ENCODE measurements at places on chromosomes 3 and 15.

DNA sequence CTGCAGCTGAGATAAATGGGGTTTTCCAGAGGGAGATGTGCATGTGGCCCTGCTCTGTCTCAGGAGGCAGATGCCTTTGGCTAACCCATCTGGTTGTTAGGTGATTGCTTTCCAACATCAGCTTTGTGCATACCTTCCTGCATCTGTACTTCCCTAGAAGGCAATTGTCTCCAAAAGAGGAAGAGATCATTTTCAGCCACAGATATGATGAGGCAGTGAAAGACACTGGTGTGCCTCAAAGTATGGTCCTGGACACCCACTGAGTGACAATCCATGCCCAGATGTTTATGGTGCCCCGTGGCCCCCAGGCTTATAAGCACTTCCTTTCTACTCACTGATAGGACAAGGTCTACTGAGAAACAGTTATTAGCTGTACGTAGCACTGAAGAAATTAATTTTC, 117.5 kb upstream of the NR2F2 start:
- DNase-seq, result no peak

DNA sequence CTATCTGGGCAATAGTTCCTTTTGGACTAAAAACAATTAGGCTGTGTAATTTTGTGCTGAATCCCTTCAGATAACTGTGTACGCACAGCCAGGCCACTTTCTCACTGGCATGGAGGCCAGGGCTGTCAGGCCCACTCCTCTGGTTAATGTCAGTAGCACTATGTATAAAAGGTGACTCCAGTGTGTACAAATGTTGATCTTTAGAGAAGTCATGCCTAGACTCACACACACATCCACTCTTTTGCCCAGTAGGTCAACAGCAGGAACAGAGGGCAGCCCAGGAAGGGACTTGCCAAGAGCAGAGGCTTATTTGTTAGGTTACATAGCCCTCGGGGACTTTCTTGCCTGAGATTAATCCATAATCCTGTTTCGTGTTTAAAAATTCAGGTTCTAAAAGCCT, 416.6 kb upstream of the WNT5A start:
- DNase-seq, result no peak

DNA sequence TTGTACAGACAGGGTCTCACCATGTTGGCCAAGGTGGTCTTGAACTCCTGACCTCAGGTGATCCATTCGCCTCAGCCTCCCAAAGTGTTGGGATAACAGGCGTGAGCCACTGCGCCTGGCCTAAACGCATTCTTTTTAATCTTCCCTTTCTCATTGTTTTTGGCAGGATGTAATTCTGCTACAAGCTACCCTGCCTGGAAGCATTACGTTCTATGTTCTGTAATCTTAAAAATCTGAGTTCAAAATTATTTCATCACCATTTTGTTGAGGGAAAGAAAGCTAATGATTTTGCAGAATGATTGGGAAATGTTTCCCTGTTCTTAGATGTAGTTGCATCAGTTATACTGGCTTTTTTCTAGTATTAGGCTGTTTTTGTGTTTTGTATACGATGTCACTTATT, 71.5 kb downstream of the RGMA start:
- no peak for DNase-seq

- no peak for DNase-seq
These were observed 29.4 kb upstream of the GUCA1C start for GRCh38 chr3:108983051-108983450.

DNA sequence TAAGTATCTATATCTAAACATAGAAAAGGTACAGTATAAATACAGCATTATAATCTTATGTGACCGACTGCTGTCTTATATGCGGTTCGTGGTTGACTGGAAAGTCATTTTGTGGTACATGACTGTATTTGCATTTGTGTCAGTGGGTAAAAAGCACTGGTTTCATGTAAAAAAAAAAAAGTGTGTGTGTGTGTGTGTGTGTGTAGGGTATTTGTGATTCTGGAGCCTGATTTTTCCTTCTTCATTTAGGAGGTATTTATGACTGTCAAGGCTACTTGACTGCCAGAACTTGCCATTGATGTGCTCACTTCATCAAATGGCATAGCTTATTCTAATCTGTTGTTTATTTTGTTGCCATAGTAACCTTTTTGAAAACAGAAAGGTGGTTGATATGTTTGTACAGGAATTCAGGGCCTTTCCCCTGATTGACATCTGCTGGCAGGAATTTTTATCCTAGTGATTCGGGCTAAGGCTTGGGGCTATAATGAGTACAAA, 63.2 kb downstream of the AKAP13 start:
- DNase-seq, result no peak

GRCh38 chr15:58793862-58794261, 22.8 kb downstream of the MINDY2 start:
- no peak for DNase-seq

GRCh38 chr3:46113608-46114007, 86.3 kb upstream of the XCR1 start:
- no peak for DNase-seq

DNA sequence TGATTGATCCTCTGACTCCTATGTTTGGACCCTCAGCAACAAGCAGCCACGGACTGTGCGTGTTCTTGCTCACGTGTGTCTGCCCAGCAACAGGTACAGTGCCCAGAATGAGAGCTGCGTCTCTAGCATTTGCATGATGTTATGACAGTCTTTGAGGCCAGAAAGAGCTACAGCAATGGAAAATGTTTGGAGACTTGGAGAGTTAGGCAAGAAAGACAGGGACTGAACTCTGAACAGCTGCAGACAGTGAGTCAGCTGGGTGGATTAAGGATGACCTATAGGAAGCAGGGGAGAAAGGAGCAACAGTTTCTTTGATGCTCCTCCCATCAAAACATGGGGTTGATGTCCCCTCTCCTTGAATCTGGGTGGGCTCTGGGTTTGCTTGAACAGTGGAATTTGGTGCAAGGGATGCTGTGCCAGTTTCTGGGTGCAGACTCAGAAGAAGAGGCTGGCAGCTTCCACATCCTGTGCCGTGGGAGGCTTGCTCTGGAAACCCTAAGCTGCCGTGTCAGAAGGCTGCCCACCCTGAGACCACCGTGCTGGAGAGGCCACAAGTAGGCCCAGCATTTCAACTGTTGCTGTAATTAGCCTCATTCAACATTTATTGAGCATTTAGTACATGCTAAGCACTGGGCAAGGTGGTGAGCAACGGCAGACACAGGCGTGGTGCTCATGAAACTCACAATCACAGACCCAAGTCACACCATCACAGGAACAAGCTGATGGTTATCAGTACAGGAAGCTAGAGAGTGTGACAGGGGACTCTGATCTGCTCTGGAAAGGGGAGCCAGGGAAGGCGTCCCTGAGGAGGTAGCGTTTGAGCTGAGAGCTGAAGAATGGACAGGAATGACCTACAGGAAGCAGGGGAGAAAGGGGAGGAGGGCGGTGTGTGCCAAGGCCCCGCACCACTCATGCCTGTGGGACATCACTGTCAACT, 21.7 kb downstream of the CCR9 start:
- DNase-seq, result no peak
